ENCODE measurements at places on chromosomes 3 and 15.

GRCh38 chr15:55796321-55796965, 53.5 kb upstream of the PRTG start:
- no peak for DNase-seq

DNA sequence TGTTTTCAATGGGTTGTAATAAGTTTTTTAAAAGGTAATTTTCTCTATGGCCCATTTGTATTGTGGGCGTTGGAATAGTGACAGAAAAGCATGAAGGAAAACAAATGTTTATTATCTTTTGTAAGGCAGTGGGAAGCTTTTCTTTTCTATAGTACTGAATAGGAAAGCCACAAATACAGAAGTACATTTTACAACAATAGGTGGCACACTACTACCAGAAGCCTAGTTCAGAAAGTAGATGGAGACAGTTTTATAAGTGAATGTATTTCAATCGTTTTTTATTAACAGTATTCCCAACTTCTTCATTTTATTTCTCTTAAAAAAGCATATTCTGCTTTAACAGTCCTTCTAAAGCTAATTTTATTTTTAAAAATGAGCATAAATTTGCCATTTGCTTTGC, 296.7 kb downstream of the PTPRG start:
- DNase-seq = no peak

- DNase-seq = no peak
These were observed 14.0 kb downstream of the TMEM158 start for GRCh38 chr3:45212095-45212468.

DNA sequence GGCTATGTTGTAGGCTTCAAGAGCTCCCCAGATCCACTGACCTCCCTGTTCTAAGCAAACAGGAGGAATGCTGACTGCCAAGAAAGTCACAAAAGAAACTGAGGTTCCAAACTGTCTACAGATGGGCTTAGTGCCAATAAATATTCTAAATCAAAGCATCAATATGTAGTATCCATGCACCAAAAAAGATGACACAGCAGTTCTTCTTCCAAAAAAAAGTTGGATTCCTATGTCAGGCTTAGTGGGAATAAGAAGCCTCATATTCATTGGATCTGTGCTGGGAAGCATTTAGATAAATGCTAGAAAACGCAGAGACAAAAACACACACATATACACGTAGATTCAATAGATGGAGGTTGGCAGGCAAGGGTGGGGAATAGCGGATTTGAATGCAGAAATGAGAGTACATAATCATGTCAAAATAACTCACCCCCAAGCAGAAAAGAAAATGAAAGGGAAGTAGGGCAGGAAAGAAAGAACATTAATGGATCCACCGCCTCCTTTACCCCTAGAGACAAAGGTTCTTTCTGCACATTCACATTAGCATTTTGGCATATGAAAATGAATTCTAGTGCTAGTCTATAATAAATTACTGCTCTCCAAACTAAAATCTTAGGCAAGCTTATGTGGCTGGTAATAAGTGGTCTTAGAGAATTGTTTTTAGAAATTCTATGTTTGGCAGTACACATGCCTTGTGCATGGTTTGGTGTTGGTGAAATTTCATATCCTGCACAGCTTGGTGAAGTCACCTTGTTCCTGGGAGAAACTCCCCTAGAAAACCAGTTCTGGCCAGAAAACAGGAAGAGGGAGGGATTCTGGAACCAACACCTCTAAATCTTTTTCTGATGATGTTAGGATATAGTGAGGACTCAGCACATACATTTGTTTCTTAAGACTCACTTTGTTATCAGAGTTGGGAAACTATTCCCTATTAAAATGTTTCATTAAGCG, 283.4 kb downstream of the LSAMP start:
- DNase-seq = no peak

DNA sequence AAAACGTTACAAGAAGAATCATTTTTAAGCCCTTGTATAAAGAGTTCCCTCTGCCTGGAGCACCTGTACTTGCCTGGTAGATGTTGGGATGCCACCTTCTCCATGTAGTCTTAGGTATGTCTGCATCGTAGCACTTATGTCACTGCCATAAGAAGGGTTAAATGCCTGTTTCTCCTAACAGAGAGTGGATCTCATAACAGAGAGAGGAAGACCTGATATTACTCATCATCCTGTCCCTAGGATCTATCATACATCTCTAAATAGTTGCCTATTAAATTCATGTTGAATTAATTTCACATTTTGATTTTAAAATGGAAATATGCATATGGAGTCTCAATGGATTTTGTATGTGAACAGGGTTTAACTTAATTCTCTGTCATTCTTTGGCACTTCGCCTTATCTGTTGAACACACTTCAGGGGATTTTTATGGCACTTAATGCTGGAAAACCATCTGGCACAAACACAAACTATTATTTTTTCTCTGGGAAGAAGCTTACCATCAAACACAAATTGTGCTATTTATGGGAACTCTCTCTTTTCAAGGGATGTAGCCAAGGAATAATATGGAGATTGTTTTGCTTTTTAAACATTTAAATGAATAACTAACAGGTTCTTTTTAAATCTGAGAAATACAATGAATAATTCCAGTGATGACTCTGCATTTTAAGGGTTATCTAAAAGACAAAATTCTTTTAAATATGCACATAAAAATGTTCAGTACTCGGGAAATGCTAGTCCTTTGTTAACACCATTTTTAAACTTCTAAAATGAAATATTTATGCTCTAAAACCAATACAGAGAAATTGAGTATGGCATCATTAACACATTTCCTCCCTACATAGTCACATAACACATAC, 230.7 kb downstream of the ZNF385D start:
- no peak for DNase-seq

DNA sequence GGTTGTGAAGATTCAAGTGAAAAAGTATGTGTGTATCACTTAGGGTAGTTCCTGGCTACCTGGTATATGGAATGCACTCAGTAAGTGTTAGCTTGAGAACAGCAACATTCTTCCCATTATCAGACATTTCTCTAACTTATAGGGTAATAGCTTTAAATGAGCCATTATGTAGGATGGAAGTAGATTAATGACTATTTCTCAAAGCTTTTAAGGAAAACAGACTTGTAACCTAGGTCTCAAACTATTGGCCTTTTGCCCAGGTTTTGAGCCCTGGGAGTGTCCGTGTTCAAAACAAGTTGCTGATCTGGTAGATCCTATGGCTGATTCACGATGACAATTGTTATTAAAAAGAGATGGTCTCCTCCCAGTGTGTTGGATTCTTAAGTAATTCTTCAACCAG, 129.1 kb upstream of the UMPS start:
- DNase-seq = no peak

GRCh38 chr3:186340204-186340603, 21.8 kb downstream of the DGKG start:
- DNase-seq = no peak

- no peak for DNase-seq
These were observed 216.5 kb downstream of the ZNF385D start for GRCh38 chr3:21534462-21534861.

- DNase-seq = no peak
These were observed 3.3 kb downstream of the CRYGS start for GRCh38 chr3:186540835-186541226.

GRCh38 chr3:155805204-155805801, 775 bp downstream of the C3orf33 start:
- DNase-seq = peak; percentile 54

GRCh38 chr3:123336001-123336400, 112.9 kb downstream of the ADCY5 start:
- no peak for DNase-seq

DNA sequence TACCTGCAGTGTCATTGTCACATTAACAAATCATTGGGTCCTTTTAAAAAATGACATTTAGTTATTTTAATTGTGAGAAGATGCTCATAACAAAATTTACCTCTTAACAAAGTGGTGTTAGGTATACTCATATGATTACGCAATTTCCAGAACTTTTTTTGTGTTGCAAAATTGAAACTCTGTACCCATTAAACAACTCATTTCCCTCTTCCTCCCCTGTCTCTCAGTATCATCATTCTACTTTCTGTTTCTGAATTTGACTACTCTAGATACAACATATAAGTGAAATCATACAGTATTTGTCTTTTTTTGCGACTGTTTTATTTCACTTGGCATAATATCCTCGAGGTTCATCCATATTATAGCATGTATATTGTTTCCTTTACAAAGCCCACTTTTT, 58.7 kb upstream of the CHST2 start:
- no peak for DNase-seq
